PC-9 (cell line): ENCODE measurements at places on chromosomes 1 and 21.

DNA sequence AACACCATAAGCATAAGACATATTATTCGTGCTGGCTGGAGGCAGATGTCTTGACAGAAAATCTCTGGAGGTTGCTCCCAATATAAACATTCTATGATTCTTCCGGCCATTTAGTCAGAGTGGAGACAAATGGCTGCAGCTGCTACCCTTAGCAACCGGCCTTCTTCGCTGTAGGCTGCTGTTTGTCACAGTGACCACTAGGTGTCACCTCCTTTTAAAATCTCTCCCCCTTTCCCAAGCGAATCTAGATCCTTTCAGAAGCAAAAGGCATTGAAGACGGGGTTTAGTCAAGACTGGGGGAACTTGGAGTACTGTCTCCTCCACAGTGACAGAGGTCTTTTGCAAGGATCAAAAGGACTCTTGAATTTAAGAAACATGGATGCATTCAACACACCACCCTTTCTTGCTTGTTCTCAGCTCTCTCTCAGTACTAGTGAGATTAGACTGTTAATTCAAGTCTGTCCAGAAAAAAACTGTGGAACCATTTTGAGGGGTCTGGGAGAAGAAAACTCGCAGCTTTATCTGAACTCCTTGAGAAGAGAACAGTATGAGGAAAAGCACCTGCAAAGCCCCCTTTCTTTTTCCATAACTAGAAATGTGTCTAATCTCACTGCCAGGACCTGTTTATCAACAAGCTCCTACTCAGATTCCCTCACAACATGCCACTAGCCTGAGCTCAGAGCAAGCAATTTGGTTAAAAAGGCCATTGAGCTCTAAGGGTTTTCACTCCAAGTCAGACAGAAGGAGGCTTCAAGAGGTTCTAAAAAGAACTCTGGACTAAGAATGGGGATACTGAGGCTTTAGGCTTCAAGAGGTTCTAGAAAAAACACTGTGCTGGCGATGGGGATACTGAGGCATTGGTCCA, 408.3 kb upstream of the PLXNA2 start:
- no peak for DNase-seq

DNA sequence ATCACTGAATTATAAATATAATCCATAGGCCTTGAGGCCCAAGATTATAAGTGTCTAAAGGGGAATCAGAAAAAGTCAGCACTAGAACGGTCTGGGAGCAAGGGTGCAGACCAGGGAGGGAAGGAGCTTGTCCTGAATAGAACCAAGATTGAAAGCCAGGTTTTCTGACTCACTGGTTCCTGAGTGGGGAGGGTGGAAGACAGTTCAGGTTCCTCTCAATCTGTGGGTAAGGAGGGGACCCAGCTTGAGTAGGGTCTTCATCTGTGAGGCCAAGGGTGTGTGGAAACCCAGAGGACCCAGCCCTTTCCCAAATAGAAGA, 842 bp downstream of the LENEP start:
- DNase-seq, result no peak

- DNase-seq, result no peak
These were observed 29.1 kb downstream of the PRRX1 start for GRCh38 chr1:170692866-170693575.

GRCh38 chr1:86530211-86530845, 16.6 kb upstream of the CLCA4 start:
- no peak for DNase-seq

- no peak for DNase-seq
These were observed 51.4 kb downstream of the SLC9A1 start for GRCh38 chr1:27103498-27103897.

DNA sequence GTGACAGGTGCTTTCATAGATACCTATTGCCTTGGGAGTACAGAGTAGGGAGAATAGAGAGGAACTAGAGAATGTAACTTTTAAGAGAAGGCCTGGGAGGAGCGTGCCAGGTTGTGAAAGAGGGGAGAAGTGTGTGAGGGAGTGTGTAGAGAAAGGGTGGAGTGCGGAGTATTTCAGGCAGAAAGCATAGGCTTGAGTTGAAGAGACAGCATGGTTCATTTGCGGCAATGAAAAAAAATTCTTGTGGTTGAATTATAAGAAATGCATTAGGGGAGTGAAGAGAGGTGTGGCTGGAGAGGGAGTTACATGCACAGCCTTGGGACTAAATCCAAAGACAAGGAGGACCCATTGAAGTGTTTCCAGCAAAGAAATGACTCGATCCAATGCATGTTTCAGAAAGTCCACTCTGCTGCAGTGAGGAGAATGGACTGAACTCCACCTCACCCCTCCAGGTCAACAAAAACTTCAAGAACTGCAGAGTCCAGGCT, 81.7 kb upstream of the ADAM30 start:
- no peak for DNase-seq

DNA sequence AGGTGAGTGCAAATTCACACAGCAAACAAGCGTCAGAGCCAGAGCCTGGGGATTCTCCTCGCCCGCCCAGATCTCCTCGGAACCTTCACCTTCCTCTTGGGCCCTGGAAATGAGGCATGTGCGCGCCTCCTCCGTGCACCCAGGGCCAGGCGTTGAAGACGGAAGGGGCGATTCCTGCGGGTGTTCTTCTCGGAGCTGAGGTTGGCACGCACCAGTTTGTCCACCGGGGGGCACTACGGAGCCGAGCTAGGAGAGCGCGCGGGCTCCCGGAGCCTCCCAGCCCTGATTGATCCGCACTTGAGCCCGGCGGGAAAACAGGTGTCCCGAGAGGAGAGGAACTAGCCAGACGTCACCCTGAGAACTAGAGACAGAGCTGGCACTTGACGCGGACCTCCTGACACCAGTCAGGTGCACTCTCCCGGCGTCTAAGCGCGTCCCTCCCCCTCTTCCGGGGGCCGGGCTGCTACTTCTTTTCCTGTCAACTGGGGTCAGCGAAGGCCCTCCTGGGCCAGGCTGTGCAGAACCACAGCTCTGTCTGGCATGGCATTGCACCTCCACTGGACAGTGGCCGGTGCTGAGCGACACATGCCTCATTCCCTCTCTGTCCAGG, 18.3 kb upstream of the SERINC2 start:
- peak; percentile 76 for DNase-seq

DNA sequence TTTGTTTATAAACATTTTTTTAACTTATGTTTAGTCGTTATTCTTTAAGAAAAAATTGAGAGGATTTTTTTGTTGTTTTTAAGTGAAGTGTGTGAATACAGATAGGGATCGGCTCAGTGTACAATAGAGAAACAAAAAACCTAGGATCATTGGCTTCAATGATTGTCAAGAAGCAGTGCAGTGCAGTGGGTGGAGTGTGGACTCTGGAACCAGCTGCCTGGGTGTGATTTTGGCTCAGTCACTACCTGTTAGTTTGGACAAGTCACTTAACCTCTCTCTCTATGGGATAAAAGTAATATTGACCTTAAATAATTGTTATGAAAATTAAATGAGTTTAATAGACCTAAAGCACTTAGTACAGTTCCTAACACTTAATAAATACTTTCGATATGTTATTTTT, 41.3 kb downstream of the SCCPDH start:
- DNase-seq, result no peak

- DNase-seq, result peak; percentile 75
These were observed 302.7 kb downstream of the DUSP10 start for GRCh38 chr1:221439008-221439746.

DNA sequence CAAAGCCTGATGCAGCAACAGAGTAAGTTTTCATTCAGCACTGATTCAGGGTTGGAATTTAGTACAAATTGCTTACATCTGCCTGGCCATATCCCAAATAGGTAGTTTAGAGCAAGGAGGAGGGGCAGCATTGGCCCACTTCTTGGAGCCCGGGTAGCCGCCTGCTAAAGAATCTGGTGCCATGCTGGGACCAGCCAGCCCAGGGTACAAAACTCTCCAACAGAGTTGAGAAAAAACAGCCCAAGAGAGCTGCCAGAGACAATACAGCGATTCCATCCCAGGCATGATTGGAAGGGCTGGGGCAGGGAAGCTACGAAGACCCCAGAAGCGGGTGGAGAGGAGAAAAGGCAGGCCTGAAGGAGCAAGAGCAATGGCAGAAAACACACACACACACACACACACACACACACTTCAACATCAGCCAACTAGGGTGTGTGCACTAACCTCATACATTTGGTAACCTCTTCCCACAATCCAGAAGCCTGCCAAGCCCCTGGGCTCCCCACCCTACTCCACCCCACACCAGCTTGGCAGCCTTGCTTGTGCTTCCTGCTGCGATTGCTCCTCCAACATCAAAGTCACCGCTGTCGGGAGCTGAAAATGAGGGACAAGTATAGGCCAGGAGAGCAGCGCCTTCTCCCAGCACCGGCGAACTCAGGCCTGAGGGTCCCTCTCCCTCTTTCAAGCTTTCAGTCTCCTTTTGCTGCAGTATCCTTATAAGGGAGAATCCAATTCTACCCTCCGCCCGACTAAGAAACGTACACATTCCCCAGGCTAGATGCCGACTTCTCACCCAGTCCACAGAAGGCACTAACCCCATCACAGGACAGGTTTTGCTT, 1.2 kb downstream of the PIK3C2B start:
- DNase-seq, result peak; percentile 78

DNA sequence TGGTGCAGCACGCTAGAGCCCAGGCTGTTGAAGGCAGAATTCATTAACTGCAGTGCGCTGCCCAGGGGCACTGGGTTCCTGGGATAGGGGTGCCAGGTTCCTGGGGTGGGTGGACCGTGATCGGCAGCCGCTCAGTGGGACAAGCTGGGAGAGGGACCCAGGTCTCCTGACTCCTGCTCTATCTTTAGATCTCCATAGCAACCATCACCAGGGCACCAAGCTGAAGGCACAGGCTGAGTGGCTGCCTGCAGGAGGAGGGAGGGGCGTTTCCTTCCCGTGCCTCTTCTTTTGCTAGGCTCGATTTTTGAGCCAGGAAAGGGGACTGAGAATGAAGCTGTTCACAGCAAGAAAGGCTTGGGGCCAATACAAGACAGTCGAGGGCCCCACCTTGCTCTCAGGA, 20.9 kb upstream of the CDCP2 start:
- no peak for DNase-seq

- no peak for DNase-seq
These were observed 28.8 kb downstream of the TAF5L start for GRCh38 chr1:229596925-229597699.

DNA sequence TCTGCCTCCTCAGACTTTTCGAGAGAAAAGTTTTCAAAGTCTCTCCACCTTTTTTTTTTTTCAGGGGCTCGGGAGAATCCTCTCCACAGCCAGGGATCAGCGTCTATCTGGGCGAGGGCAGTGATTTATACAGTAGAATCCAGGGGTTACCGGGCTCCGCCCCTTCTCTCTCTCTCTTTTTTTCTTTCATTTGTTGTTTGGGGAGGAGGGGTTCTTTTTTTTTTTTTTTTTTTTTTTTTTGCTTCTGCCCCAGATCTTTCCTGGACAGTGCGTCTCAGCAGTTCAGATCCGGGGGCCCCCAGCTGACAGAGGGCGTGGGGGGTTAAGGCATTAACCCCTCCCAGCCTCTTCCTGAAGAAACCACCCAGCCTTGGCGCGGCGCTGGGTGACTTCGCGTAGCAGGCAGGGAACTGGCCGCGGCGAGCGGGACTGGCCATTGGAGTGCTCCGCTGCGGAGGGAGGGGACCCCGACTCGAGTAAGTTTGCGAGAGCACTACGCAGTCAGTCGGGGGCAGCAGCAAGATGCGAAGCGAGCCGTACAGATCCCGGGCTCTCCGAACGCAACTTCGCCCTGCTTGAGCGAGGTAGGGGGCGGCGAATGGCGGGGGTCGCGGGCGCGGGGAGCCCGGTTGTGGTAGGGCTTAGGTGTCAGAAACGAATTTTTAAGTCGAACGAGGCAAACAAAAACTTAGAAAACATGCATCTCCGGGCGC, at the start of gene S1PR1:
Gene S1PR1 (plus strand): TSS at position 504 of the 713 bp plus-strand sequence. CDS start 1,966 bp downstream, outside the sequence.
- DNase-seq, result no peak

- DNase-seq, result no peak
These were observed 323.7 kb downstream of the PLPP3 start for GRCh38 chr1:56255516-56256152.

- no peak for DNase-seq
These were observed 66.7 kb upstream of the ACOT11 start for GRCh38 chr1:54481201-54481884.

DNA sequence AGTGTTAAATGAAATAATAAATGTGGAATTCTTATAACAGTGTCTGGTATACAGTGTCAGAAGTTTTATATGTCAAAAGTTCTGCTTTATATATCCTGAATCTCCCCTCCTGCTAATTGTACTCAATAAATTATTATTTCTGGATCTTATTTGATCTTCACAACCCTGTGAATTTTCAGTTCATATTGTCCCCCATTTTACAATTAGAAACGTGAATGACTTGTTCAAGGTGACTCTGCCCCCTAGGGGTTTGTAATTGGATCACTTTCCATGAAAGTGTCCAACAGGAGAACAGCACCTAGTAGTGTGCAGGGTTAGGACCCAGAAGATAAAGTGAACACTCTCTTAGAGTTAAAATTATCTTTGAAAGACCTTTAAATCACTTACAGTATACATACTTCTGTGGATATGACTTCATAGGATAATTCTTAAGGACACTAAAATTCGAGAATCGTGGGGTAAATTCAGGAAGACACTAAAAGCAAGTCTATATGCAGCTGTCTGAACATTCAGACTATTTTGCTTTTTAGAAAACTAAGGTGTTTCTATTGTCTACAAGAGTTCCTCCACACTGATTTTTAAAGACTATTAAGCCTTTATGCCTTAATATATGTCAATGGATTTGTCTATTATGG, 4.5 kb upstream of the DDR2 start:
- DNase-seq, result no peak

DNA sequence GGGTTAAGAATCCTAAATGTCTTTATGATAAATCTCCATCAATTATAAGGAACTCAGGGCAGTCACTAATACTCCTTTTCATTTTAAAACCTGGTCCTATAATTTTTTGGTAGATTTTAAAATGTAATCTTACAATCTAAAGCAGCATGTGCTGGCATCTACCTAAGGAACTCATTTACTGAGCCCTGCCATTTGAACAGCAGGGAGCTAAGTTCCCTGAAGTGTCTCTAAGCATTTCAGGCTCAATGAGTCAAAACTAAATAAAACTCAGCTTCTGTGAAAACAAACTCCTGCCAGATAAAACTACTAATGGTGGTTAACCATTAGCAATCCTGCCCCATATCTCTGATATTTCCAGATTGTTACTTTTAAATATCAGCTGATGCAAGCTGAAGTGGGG, 1371.8 kb upstream of the PRMT6 start:
- DNase-seq, result no peak

GRCh38 chr1:107515702-107516101, 374.9 kb downstream of the NTNG1 start:
- no peak for DNase-seq

- no peak for DNase-seq
These were observed 97.3 kb downstream of the GLIS1 start for GRCh38 chr1:53641481-53642214.

DNA sequence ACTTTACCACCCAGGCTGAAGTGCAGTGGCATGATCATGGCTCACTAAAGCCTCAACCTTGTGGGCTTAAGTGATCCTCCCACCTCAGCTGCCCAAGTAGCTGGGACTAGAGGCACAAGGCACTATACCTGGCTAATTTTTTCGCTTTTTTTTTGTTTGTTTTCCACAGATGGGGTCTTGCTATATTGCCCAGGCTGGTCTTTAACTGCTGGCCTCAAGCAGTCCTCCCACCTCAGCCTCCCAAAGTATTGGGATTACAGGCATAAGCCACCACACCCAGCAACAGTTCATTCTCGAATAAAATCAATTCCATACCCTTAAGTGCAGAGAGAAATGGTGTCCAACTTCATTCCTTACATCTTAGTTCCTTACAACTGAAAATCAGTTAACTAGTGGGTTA, 24.8 kb downstream of the DCAF8 start:
- no peak for DNase-seq

GRCh38 chr1:23428136-23428905, 3.8 kb upstream of the TCEA3 start:
- no peak for DNase-seq
